GDM1 (cell line): ENCODE measurements at places on chromosomes 6 and 20.

GRCh38 chr20:13659288-13659687, 20.6 kb upstream of the TASP1 start:
- DNase-seq, result no peak

DNA sequence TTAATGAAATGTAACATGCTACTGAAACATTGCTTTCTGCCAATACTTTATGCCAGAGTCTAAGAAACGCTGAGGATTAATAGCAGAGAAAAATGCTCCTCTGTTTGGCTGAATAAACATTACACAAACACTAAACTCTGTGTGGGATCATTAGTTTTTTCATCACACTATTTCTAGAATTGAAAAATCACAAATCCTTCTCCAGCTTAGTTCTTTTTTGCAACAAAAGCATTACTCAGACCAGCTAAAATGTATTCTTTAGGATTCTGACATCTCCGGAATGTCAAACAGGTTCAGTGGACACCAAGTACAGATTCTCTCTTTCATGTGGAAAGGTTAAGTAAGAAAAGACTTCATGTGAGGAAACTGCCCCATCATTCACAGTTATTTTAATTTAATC, 226.9 kb downstream of the SIM1 start:
- no peak for DNase-seq

- DNase-seq, result no peak
Observed at GRCh38 chr6:142551274-142551811, 249.5 kb downstream of the ADGRG6 start.

GRCh38 chr20:61588411-61589385, 336.6 kb downstream of the CDH4 start:
- DNase-seq, result no peak

DNA sequence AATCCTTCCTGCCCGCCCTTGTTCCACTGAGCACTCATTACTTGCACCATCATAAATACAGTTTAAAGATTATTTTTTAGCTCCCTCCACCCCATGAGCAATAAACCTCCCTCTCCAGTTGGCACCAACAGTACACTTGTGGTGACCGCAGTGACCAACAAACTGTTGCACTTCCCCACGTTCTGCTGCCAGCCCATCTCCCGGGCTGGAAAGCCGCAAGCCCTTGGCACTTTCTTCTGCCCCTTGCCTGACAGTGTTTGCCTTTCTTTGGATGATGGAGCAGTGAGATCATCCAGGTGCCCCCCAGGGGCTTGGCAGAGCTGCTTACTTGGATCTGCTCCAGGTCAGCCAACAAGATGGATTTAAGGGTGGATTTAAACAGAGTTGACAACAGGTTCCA, 21.6 kb downstream of the KCNB1 start:
- DNase-seq, result no peak

DNA sequence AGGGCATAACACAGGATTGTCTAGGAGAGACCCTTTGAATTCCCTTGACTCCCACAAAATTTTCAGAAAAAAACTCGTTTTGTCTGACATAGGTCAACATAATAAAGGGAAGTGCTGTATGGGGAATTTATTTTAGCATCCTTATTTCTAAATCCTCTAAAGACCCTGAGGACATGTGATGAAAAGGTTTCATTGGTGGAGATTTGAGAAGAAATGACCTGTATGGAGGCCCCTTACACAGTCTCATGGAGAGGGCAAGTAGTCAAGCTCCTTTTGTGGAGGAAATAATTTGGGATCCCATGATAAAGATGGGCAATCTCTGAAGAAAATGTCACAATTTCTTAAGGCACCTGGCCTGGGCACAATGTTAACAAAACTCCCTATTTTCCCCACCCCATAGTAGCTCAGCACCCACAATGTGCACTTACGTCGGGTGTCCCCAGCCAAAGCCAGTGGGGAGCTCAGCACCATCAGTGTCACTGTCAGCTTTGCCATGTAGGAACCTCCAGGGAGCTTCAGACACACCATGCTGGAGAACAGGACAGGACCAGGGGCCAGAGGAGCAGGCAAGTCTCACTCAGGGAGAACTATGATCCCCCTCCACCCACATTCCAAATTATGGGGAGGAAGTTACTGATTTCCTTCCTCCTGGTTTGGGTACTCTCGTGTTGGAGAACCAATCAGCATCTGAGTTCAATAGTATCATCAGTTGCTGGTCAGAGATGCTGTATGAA, at the start of gene HLA-DRB5:
TSS of gene HLA-DRB5 (minus strand) at position 591 of the 734 bp plus-strand sequence. CDS start at position 528, 63 bp downstream.
- DNase-seq, result peak; percentile 49

DNA sequence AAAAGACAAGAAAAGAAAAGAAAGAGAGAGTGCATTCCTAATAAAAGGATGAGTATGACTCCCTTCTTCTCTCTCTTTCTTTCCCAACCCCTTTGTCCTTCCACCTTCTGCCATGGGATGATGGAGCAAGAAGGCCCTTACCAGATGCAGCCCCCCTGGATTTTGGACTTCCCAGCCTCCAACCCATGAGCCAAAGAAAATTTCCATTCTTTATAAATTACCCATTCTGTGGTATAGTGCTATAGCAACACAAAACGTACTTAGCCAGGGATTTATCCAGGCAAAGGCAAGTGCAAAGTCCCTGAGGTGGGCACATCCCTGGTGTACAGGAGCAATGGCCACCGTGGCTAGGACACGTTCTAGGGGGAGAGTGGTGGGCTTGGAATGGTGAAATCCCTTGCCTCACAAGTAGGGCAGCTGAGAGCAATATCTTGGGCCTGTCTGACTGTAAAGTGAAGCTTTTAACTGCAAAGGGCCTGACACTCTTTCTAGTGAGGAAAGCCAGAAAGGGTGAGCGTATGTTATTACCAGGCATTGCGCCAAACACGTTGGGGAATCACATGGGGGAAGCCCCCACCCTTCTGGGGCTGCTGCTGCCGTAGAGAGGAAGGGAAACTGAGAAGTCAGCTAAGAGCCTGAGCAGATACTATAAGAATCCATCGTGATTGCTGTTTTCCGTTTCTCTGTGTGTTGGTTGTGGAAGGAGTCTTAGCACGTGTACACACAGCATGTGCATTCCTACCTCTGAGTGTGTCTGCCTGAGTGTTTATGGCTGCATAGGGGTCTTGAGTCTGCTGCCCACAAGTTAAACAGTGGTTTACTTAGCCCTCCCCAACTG, 50.7 kb upstream of the SIRPA start:
- DNase-seq, result no peak

DNA sequence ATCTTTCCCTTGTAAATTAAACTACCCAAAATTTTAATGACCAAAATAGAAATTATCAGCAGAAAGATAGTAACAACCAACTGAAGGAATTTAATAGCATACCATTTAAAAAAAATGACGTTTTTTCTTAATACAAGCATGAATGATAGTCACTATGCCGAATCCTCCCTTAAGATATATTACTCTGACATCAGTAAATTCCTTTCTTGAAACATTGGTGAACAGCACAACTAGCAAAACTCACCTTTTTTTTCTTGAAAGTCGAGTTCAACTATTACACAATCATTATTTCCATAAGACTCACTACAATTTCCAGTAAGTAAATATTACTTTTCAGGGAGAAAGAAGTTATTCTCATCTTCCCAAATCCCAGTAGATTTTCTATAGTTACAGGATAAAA, 433.2 kb downstream of the GRIK2 start:
- DNase-seq, result no peak

- no peak for DNase-seq
Observed at GRCh38 chr20:43939762-43940121, 25.1 kb downstream of the TOX2 start.

GRCh38 chr6:54087721-54088120, 23.5 kb upstream of the MLIP start:
- no peak for DNase-seq

DNA sequence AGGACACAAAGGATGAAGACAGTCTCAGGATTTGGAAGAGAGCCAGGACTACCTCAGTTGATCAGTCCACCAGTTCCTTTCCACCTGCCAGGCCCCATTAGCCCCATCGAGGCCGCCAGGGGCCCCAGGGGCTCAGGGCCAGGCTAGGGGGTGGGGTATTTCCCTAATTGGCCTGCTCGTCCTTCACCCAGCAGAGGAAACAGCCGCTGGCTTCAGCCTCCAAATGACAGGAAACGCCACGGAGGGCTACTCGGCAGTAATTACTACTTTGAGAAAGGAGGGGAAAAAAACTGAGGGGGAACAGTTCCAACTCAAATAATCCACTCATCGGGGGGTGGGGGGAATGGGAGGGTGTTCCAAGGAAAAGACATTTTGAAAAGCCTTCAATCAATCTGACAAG, 42.7 kb downstream of the MAFB start:
- DNase-seq, result no peak

GRCh38 chr6:159168536-159169192, 536 bp upstream of the FNDC1 start:
- DNase-seq, result no peak

DNA sequence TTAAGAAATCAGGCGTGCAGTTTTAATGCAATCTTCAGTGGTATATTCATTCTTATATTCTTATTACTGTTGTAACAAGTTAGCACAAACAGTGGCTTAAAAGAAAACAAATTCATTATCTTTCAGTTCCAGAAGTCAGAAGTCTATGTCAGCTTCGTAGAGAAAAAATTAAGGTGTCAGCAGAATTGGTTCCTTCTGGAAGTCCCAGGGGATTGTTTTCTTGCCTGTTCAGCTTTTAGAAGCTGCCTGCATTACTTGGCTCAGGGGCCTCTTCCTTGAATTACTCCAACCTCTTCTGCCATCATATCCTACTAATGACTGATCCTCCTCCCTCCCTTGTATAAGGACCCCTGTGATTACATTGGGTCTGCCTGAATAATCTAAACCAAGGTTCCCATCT, 243.9 kb downstream of the ZNF217 start:
- DNase-seq, result no peak

- peak; percentile 13 for DNase-seq
Observed at GRCh38 chr6:14371530-14371929, 254.0 kb downstream of the CD83 start.

- no peak for DNase-seq
Observed at GRCh38 chr6:113870917-113871316, 13.8 kb downstream of the MARCKS start.

DNA sequence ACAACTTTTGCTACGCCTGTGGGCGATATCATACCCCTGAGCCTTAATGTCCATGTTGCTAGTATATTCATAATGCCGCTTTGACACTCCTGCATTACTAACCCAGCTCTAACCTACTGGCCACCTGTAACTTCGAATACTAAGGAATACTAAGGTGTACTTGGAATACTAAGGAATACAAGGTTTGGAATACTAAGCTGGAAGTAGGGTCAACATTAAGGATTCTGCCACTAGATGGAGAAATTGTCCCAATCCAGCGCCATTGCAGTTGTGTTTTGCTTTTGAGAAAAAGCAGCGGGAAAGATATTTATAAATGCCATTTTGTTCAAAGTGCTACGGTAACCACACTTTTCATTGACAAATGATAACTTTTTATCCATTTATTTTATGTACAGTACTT, 10.7 kb downstream of the TBXT start:
- no peak for DNase-seq

DNA sequence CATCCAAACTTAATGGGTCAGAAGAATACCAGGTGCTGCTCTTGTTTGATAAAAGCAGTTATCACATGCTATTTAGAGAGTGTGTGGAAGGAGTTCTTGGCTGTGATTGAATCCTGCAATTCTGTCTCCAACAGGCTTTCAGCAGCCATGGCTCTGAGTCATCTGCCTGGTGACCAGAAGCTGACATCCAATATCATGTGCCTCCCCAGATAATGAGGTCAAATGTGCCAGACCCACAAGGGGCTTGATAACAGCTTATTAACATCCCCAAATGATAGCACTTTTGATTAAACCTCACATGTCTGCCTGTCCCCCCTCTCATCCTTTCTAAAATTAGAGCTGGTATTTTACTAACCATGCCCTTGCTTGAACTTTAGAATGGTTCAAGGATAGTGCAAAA, 175.7 kb upstream of the PLN start:
- DNase-seq, result no peak

GRCh38 chr6:2733324-2733723, 17.4 kb downstream of the MYLK4 start:
- peak; percentile 92 for DNase-seq

- DNase-seq, result no peak
Observed at GRCh38 chr6:113591896-113592827, 265.0 kb upstream of the MARCKS start.

- no peak for DNase-seq
Observed at GRCh38 chr6:73177221-73177944, 47.9 kb downstream of the KHDC1L start.

- DNase-seq, result peak; percentile 17
Observed at GRCh38 chr20:23087587-23088251, 1.6 kb upstream of the CD93 start.

- no peak for DNase-seq
Observed at GRCh38 chr20:36768768-36769430, 4.7 kb downstream of the DSN1 start.

- DNase-seq, result no peak
Observed at GRCh38 chr6:85585741-85586140, 7.9 kb downstream of the SNX14 start.

GRCh38 chr6:158611541-158612370, 32.8 kb downstream of the DYNLT1 start:
- no peak for DNase-seq

- no peak for DNase-seq
Observed at GRCh38 chr6:159197251-159197650, 28.1 kb downstream of the FNDC1 start.

DNA sequence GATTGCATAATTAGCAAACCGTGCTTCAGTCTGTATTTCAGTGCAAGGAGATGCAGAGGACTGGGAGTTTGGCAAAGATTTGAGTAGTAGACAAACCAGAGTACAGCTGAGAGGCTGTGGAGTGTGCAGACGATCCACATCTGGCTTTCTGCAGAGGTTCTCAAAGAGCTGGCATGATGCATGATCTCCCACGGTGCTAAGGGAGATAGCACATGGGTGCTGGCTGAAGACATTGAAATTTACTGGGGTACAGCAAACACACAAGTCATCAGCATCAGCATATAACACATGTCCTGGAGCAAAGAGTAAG, 79.0 kb upstream of the FAM184A start:
- DNase-seq, result no peak

- DNase-seq, result no peak
Observed at GRCh38 chr6:108027594-108027993, 46.9 kb downstream of the OSTM1 start.

- DNase-seq, result no peak
Observed at GRCh38 chr20:56797023-56797422, 167.9 kb downstream of the TFAP2C start.

DNA sequence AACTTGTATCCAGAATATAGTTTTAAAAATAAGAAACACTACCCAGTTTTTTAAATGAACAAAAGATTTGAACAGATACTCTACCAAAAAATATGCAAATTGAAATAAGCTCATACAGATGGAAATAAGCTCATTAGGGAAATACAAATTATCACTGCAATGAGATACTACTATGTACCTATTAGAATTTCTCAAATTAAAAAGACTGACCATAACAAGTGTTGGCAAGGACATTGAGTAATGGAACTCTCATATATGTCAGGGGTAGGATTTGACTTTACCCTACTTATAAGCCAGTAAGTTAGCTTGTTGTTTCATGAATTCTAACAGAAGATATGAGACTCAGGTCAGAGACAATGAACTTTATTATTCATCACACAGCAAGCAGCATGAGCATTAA, 9.6 kb upstream of the ASIP start:
- DNase-seq, result no peak
